ENCODE measurements at places on chromosomes 5 and 9.
A peak's percentile ranks its signal among the peaks of the same experiment; 100 is the strongest.

GRCh38 chr9:22975951-22976350, 529.3 kb downstream of the DMRTA1 start:
- no peak for DNase-seq

DNA sequence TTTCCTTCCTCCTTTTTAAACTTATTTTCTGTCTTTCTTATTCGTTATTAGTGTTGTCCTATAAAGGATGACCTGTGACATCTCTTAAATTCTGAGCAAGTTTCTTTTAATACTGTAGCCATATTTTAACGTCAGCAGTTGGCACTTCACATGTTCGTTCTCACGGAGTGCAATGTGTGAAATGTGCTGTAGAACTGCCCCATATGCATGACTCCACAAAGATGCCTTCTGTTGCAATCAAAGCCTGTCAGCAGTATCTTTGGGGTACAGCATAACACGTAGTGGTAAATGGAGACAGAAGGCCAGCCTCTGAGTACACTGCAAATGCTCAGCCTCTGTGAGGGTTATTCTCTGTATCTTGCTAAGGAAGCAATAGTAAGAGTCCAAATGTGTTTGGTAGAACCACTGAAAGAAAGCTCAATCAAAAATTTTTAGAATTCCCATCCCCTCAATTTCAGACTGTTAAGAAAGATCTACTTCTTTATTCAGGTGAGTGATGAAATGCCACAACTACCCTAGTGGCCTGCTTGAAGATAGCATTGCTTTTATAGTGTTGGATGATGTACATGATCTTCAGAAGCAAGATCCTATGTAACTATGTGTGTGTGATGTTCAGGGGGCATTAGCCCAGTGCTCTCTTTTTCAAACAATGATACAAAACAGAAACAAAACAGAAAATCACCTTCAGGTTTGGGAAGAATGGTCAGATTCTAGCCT, 277.7 kb downstream of the TMEM167A start:
- DNase-seq, result no peak

DNA sequence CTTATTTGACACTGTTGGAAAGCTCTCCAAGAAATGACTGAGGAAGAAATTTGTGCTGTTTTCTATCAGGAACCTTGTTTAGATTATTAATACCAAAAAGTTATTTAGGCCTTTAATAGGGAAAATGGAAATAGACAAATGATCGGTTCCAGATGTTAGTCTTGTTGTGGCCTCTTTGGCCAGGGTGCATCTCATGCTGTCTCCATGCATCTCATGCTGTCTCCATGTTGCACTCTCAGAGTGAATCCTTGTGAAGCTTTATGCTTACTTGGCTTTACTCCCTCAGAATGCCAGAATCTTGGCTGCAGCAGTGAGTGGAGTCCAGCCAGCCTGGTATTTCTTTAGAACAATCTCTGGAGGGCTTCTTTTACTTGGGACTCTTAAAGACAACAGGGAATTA, 185.5 kb downstream of the ARHGAP26 start:
- no peak for DNase-seq

GRCh38 chr5:14297697-14298096, 154.6 kb downstream of the TRIO start:
- no peak for DNase-seq

DNA sequence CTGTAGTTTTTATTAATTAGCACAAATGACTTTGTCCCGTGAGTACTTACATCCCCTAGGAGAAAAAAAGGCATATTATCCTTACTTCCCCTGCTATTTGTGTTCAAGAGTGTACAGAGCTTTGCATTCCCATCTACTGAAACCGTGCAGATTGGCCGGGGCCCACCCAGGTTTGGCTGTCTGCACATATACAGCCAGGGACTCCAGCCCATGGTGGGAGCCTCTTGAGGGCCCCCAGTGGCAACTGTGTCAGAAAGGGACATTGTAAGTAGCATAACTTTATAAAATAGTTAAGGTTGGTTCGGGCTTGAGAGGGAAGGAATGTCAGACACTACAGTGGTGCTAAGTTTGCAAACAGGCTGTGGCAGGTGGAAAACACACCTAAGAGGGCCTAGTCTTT, 24.7 kb downstream of the PHF2 start:
- DNase-seq, result no peak

- no peak for DNase-seq
These were observed 146.7 kb downstream of the HSPA4 start for GRCh38 chr5:133198511-133198910.

DNA sequence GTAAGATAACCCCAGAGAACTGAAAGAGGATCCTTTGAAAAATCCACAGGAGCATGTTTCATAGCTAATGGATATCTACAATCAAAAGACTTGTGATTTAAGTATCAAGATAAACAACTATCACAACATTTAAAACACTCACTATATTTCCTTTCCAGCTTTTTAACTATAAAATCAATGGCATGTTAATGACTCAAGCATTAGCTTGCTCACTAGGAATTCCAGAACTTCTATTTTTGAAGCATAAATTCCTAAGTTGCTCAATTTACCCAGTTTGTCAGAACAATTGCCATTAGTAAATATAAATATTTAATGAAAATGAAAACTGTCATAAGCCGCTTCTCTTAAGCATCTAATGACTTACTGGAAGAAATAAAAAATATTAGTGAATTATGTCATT, 355.3 kb downstream of the PRELID2 start:
- no peak for DNase-seq

GRCh38 chr5:57937501-57938173, 455.0 kb upstream of the ACTBL2 start:
- no peak for DNase-seq

DNA sequence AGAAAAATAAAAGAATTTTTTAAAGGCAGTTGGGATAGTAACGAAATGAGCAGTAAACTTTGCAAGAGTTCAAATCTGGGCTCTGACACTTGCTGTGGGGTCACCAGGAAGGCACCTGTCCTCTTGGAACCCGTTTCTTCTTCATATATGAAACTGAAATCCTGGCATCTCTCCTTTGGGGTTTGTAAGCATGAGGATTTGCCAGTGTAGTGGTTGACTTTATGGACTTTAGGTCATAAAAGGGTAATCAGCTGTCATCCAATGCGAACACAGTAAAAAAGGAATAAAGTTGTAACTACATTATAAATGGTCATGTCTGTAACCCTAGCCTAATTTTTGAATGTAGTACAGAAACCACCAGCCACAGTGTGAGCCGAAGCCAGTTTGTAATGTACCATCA, 1.3 kb downstream of the RAB14 start:
- DNase-seq, result no peak

DNA sequence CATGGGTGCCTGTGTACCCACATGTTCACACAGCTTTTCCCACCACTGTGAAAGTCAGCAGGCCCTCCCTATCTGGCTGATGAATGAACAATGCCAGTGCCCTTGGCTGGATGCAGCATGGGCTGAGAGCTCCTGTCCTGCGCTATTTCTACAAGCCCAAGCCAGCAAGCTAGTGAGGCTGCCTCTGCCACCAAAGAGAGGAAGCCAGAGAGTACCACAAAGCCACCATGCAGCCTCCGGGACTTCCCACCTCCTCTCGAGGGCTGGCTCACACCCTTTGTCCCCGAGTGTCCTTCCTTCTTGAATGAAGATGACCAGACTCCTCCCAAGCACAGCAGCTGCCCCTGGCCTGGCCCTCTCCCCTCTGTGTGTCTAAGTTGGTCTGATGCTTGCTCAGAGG, 76.5 kb downstream of the SH3PXD2B start:
- DNase-seq, result no peak

GRCh38 chr5:150542933-150543445, 35.1 kb downstream of the NDST1 start:
- no peak for DNase-seq

DNA sequence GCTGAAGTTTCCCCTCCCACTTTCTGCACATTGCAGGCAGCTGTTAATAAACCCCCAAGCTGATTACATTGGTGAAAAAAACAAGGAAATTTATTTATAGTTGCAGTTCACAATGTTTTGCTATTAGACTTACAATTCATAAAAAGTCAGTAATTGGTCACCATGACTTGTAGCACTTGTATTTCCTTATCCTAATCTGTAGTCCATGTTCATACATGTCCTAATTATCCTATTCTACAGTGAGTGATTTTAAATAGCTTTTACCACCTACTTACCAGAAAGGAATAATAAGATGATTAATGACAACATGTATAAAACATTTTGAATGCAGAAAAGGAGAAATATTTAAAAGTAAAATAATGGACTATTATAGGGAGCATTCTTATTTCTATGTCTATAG, 760.0 kb upstream of the RIOK2 start:
- no peak for DNase-seq

- no peak for DNase-seq
These were observed 175.0 kb upstream of the PHYKPL start for GRCh38 chr5:178407646-178408045.

- no peak for DNase-seq
These were observed 117.2 kb upstream of the TBCA start for GRCh38 chr5:77893225-77893860.

GRCh38 chr9:2210201-2210600, 195.1 kb downstream of the SMARCA2 start:
- no peak for DNase-seq

- DNase-seq, result peak; percentile 95
These were observed 3.9 kb downstream of the STC2 start for GRCh38 chr5:173324115-173325001.

DNA sequence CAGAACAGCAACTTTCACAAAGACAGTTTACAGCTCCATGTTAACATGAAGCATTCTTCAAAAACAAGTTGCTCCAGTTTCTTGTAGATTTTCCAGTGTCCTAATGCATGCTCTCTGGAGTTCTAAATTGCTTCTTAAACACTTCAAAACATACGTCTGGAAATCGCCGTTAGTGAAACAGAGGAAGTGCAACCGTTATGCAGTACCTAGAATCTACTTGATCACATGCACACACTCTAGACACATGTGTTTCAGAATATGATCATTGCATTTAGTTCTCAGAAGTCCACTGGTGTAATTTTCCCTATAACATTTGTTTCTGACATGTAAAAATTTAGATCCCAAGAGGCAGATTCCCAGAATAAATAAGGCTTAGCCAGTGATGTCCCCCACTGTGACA, 41.1 kb upstream of the RUFY1 start:
- no peak for DNase-seq

- no peak for DNase-seq
These were observed 20.9 kb downstream of the HSD17B4 start for GRCh38 chr5:119473241-119473640.

DNA sequence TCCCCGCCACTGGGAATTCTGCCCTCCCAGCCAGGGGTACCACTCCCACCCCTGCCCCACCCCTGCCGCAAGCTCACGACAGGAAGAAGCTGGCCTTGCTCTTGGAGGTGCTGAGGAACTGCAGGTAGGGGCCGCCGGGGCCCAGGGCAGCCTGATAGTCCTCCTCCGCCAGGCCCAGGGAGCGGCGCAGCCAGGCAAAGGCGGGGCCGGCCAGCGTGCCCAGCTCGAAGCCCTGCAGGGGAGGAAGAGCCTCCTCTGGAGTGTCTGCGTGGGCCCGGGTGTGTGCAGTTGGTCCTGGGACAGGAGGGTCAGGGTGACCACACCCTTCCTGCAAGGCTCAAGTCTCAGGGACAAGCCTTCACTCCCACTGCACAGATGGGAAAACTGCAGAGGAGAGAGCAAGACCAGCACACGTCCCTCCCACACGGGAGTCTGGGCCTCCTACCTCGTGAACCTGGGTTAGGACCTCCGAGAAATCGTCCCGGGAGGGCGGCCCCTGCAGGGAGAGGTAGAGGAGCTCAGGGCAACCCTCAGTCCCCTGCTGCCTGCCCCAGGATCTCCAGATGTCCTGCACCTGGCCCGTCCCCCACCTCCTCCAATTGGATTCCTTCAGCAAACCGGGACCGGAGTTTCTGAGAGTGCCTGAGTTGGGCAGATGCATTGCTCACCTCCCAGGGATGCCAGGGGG, 2.4 kb downstream of the PIP5KL1 start:
- no peak for DNase-seq

- DNase-seq, result no peak
These were observed 43.0 kb downstream of the ADAMTSL1 start for GRCh38 chr9:18516965-18517364.

GRCh38 chr5:41219658-41220269, 6.4 kb upstream of the C6 start:
- DNase-seq, result no peak

- no peak for DNase-seq
These were observed 276.6 kb downstream of the ASTN2 start for GRCh38 chr9:117138231-117138630.

DNA sequence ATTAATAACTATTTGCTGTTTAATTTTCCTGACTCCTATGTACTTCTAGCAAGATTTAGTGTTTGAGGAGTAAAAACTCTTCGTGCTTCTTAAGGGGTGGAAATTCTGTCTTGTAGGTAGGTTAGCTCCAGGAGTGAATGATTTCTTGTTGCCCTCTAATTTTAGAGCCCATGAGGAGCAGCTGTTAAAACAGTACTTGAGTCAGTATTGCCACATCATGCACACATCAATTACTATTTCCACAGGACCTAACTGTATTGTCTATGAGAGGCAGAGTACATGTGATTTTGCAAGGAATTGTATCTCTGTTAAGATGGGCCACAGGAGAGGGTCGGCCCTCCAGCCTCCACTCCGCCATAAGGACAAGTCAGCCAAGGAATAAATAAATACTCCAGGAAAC, 91.2 kb downstream of the PDZD2 start:
- DNase-seq, result no peak

DNA sequence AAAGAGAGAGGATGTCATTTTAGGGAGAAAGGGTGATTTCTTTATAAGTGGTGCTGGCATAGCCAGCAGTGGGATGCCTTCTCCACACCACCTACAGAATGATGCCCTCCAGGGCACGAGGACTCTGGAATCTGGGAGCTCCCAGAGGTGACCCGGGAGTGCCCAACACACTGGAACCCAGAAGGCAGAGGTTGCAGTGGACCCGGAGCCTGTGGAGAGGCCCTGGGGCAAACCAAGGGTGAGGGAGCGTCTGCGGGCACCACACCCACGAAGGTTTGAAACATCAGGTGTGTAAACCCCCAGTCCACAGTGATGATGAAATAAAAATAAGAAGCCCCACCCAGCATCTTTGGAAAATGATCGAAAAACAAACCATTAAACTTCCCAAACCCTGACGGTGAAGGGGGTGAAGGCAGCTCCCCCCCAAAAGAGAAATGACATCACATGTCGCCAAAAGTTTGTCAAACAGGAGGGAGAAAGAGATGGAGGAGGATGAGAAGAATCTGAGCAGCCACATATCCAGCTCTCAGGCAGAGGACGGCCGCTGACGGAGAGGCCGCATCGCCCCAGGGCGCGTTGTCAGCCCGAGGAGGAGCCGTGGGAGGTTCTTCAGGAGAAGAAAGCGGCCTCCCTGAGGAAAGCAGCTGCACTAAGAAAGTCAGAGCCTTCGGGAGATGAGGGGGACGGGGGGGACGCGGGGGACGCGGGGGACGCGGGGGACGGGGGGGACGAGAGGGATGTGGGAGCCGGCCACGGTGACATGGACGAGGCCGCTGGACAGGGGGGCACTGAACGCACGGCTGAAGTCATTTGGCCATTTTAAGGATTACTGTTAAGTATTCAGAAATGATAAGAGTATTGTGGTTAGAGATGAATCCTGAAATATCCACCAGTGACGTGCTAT, 43.1 kb upstream of the NSMF start:
- no peak for DNase-seq

GRCh38 chr5:113199122-113199905, 222.7 kb downstream of the DCP2 start:
- no peak for DNase-seq

GRCh38 chr5:87231037-87231808, 36.5 kb upstream of the RASA1 start:
- DNase-seq, result no peak

GRCh38 chr9:111197256-111197655, 132.8 kb downstream of the OR2K2 start:
- no peak for DNase-seq

Data from left ventricle myocardium superior (tissue), 1 donor.